Right renal pelvis (tissue), 4 donors: ENCODE measurements at places on chromosomes 2 and 18. TPM values are rescaled to one million over a fixed set of nuclear protein-coding genes. Genes with fewer than 3 reads are reported as not detected.
A peak's percentile ranks its signal among the peaks of the same experiment; 100 is the strongest.

- DNase-seq: no peak
Measured at GRCh38 chr2:97763176-97763845, 49.9 kb downstream of the ZAP70 start.

- no peak for DNase-seq
Measured at GRCh38 chr18:76621226-76621625, 126.2 kb upstream of the ZNF516 start.

GRCh38 chr2:83251321-83251872 is 1207.7 kb downstream of the SUCLG1 start:
- no peak for DNase-seq

DNA sequence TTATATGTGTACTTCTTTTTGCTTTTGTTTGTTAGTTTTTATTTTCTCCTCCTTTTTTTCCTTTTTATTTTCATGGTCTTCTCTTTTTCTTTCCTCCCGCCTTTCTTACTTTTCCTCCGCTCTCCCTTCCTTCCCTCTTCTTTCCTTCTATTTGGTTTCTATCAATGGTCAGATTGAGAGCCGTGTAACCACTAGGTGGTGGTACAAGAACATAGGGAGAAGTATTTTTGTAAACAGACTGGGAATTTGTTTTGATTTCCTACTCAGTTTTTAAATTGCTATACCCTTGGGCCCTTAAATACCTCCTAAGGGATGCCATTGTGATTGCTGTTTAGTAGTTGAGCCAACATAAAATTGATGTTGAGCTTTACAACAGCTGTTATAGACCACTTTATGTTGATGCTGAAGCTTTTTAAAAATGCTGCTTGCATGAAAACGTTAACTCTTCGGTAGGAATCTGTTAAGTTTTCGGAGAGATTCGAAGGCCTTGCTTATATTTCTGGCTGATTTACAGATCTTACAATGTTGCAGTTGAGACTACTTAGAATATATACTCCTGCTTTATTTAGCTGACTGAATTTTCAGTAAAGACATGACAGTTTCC is 124.2 kb downstream of the UBE2E3 start:
- peak; percentile 41 for DNase-seq

DNA sequence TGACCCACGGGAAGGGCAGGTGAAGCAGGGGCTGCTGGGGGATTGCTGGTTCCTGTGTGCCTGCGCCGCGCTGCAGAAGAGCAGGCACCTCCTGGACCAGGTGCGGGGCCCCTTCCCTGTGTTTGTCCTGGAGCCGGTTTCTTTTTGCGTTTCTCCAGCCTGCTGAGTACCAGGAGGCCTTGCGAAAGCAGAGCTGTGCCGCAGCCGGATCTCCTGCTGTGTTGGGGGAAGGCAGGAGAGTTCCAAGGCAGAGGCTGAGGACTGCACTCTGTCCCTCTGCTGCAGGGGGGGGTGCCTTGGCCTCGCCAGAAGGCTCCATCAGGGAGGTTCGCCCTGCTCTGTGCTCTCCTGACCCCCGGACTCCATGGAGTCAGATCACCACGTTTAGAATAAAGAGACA is 2.8 kb downstream of the CAPN10 start:
- no peak for DNase-seq

DNA sequence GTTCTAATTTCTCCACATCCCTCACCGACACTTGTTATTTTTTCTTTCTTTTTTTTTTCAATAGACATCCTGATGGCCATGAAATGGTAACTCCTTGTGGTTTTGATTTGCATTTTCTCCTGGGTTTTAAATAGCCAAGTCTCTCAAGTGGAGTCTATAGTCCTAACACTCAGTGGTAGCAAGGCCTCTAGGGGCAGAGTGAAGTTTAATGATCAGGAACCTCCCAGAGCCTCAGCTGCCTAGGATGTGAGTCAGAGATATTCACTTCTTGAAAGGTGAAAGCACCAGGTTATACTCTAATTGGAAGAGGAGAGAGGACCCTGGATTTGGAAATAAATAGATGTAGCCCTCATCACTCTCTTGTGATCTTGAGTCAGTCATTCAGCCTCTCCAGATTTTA is 62.7 kb upstream of the CAPN13 start:
- no peak for DNase-seq

- DNase-seq: no peak
Measured at GRCh38 chr2:242011991-242012764, 142.6 kb downstream of the RTP5 start.

DNA sequence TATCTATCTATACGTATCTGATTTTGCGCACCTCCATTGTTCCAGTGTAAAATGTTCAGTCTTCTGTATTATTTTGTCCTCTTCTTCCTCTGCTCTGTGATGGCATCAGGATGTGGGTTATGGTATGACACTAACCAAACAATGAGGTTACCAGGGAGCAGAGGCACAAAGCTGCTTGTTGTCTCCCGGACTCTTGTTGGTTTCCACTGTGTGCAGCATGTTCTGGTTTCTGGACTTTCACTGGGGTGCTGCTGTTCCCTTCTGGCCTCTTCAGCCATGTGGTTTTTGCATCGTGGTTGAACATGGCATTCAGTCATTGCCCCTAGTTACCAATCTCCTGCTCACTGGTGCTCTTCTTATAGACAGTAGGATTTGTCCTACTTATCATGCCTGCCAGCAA is 665.9 kb downstream of the CBLN2 start:
- no peak for DNase-seq

DNA sequence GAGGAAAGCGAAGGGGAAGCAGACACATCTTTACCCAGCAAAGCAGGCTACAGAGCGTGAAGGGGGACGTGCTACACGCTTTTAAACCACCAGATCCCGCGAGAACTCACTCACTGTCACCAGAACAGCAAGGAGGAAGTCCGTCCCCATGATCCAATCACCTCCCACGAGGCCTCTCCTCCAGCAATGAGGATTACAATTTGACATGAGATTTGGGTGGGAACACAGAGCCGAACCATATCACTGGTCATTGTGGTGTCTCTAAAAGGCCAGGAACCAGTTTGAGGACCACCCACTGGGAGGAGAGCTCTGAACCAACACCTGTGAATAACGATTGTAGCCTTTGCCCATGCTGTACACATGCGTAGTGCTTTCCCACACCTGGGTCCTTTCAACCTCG is 116.6 kb upstream of the FAM136A start:
- no peak for DNase-seq

- DNase-seq: peak; percentile 97
Measured at GRCh38 chr2:74178211-74179062, at the start of gene MOB1A. Gene MOB1A (minus strand): TSS chr2:74178879. CDS start chr2:74178674, 205 bp downstream.

DNA sequence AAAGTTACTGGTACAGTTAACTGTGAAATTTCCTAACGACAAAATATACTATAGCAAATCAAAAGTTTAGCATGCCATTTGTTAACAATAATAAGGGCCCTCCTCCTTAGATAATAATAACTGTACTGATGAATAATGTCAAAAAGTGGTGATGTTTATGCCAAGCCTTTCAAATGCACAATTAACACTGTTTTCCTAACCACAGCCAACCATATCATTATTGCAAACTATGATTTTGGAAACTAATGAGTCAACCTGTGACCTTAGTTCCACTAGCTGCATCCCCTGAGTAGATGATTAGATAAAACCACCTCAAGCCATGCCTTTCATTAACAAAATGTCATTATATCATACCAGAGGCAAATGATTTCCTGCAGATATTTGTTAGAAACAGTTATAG is 25.1 kb upstream of the GPR75 start:
- no peak for DNase-seq

DNA sequence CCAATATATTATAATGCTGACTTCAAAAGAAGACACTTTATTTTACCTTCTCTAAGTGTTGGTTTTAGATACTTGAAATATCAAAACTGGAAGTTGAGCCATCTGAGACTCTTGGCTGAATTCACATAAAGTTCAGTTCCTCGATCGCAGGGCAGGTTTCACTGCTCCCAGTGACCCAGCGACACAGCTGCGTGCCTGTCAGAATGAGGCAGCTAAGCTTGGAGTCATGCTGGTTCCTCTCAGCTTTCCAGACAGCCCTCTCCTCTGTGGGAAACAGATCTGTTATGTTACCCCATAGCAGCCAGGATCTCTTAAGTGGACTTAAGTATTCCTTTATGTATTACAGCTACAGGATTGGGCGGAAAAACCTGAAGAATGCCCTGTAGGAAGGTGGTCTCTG is 142.8 kb upstream of the ALPP start:
- no peak for DNase-seq

DNA sequence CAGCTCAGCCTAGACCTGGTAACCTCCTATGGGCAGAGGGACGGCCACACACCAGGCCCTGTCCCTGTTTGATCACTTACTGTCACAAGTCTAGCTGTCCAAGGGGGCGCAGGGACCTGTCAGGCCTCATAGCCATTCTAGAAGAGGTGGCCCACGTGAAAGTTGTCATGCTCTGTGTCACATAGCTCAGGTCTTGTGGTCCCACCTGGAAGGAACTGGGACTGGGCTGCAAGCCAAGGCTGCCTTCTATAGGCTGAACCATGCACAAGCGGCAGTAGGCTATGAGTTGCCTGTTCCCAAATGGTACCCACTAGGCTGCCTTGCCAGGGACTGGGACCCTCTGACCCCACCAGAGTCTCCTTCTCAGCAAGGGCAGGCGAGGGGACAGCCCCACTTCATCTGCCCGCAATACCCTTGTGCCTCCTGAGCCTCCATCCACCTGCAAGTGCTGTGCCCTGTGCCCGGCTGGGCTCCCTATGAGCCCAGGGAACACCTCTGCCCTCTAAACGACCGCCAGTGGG is 177.5 kb downstream of the ANAPC1 start:
- no peak for DNase-seq

DNA sequence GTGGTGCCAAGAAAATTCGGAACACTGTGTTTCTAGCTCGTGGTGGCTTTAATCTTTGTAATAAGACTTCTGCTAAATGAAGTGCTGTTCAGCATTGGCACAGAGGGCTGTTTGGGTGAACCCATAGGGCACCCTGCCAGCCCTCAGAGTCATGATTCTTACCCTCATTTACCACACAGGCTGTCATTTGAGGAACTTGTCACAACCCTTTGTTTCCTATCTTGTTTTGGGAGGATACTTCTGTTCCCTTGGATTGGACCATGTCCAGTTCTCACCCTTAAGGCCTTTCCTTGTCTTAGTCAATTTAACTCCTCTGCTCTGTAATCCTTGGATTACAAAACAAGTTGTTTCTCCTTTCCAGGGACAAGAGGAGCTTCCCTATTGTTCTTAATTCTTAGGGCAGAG is 225.7 kb downstream of the MTX2 start:
- no peak for DNase-seq

DNA sequence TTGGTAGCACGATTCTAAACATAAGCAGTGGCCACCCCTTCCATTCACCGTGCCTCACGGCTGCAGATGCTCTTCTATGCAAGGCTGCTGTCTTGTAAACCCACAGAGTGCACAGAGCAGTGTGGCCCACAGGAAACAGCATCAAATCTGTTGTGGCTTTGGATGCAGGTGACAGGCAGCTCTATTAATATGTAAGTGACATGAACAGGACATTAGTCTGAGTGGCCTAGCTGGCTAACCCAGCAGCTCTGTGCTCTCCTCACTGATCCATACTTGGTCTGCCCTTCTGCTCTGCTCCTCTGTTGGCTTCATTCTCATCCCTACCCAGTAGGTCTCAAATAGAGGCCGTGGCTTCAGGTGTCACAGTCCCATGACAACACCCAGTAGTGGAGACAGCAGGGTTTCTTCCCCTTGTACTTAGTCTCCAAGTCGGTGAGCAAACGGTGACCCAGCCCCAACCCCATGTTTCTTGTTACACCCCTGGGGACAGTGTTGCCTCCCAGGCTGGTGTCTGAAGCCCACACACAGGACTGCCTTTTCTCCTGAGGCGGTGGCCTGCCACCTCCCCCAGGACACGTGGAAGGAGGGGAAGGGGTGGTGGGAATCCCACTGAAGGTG is 5.8 kb downstream of the SH3RF3 start:
- no peak for DNase-seq

DNA sequence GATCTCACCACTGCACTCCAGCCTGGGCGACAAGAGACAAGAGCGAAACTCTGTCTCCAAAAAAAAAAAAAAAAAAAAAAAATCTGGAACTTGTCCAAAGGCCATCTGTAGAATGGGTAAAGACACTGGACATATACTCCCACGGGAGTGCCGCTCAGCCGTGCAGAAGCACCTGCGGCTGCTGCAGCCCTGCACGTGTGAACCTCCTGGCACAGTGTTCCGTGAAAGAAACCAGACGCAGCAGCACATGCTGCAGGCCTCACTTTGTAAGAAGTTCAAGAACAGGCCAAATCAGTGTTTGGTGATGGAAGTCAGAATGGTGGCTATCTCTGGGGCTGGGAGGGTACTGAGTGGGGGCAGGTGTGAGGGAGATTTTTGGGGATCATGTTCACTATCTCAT is 6.5 kb downstream of the CHRND start:
- DNase-seq: no peak

GRCh38 chr2:219287580-219288265 is 8.6 kb downstream of the DNAJB2 start:
- DNase-seq: no peak

DNA sequence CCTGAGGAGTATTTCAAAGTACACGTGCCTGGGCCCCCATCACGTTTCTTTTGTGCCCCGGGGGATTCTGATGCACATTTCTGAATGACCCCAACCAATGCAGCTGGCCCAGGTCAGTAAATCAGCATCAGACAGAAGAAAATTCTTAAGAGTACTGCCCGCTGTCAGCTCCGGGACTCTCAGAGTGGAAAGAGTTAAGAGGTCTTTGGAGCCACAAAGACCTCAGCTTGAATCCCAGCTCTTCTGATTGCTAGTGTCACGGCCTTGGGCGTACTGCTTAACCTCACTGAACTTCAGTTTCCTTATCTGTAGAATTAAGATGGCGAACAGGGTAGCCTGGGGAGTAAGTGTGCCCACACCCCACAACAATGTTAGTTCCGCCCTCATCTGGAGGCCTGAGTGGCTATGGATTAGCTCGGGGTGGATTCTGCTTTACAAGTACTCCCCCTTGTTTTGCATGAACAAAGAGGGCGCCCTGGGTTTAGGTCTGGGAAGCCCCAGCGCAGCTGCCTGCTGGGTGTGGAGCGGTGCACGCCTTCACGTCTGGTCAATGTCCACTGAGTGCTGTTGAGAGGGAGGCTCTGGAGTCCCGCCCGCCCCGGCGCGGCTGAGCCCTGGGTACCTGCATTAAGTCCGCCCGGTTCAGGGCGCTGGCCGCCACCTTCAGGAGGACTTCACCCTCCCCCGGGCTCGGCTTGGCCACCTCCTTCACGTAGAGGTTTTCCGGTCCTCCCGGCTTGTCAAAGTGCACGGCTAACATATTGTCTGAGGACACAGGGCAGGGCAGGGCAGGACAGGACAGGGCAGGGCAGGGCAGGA is 858 bp downstream of the TP53I3 start:
- peak; percentile 69 for DNase-seq

The CREG2 gene
- 0.51 TPM for polyA plus RNA-seq

The MARCHF4 gene
- 0.15 TPM for polyA plus RNA-seq

The RNF152 gene
- 9.3 TPM for polyA plus RNA-seq

The ARHGEF4 gene
- 8.0 TPM for polyA plus RNA-seq

The RHBDD1 gene
- polyA plus RNA-seq: 31.3 TPM

The GPAT2 gene
- 3.2 TPM for polyA plus RNA-seq

The C2orf80 gene
- 0.17 TPM for polyA plus RNA-seq

The DNAJC5G gene
- 0.75 TPM for polyA plus RNA-seq

The TTR gene
- polyA plus RNA-seq: 0.76 TPM

The CDH19 gene
- polyA plus RNA-seq: 1.3 TPM

The GALR1 gene
- 0.08 TPM for polyA plus RNA-seq
